Caco-2 (cell line): ENCODE measurements at places on chromosomes 11 and 22. TPM values are rescaled to one million over a fixed set of nuclear protein-coding genes. Genes with fewer than 3 reads are reported as not detected.
A peak's percentile ranks its signal among the peaks of the same experiment; 100 is the strongest.

The KCTD17 gene
- total RNA-seq = 17.2 and 19.8 TPM in 2 replicates

The C11orf52 gene
- 14.4 and 14.8 TPM in 2 replicates for total RNA-seq

The MPZL3 gene
- 29.6 and 31.8 TPM in 2 replicates for total RNA-seq

The MYEOV gene
- total RNA-seq = 0.52 TPM in 1 of 2 replicates, not detected in the other

The WNT7B gene
- 0.57 and 0.77 TPM in 2 replicates for total RNA-seq

DNA sequence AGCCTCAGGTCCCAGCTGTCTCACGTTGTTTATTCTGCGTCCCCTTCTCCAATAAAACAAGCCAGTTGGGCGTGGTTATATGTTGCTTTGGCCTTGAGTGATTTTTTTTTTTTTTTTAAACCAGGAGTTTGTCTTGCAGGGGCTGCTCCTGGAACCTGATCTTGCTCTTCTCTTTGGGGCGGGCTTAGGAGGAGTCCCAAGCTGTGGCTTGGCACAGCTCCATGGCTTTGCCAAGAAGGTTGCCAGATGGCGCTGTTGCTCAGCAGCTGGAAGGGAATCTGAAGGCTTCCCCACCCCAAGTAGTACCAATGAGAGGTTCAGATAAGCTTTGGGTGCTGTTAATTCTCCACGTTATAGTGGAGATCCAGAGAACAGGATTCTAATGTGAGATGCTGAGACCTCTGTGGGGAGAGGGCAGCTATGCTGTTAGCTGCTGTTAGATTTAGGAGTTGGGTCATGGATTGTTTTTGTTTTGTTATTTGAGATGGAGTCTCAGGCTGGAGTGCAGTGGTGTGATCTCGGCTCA is 2.0 kb upstream of the FERMT3 start:
- H3K4me1 ChIP-seq = no peaks in the 10 kb centered on the region
- no peak overlapping the region for H3K4me3 ChIP-seq
- peak overlapping the region; percentile 39 for H3K27ac ChIP-seq
- DNase-seq = peak; percentile 69

- H3K4me3 ChIP-seq = no peak overlapping the region
- H3K27ac ChIP-seq = no peak overlapping the region
- DNase-seq = no peak
- no peaks in the 10 kb centered on the region for H3K4me1 ChIP-seq
- H3K27me3 ChIP-seq = no peaks in the 10 kb centered on the region
Measured at GRCh38 chr11:35307221-35307621, 112.1 kb downstream of the SLC1A2 start.

- H3K4me3 ChIP-seq = no peak overlapping the region
- no peak for DNase-seq
- H3K36me3 ChIP-seq = no peaks in the 10 kb centered on the region
Measured at GRCh38 chr11:78429209-78429608, 11.6 kb upstream of the GAB2 start.

DNA sequence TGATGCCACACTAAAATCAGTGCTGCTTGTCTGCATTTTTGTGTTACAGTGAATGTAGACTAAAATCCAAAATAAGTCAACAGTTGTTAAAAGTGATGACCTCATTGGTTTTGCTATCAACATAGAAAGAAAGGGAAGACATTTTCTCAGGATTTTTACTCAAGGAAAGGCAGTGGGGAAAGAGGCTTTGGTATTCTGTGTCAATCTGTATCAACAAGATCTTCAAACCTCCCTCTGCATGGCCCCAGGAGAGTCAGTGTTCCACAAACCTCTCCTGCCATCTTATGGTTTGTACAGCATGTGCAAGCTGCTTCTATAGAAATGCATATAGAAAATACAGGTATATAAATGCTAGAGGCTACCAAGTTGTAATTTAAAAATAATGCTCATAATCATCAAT is 13.8 kb upstream of the OR51M1 start:
- no peaks in the 10 kb centered on the region for H3K27me3 ChIP-seq
- H3K4me3 ChIP-seq = no peak overlapping the region
- H3K36me3 ChIP-seq = no peaks in the 10 kb centered on the region
- no peak for DNase-seq
- H3K27ac ChIP-seq = no peak overlapping the region

- H3K4me1 ChIP-seq = no peaks in the 10 kb centered on the region
- H3K36me3 ChIP-seq = no peaks in the 10 kb centered on the region
- no peaks in the 10 kb centered on the region for H3K27me3 ChIP-seq
- no peak for DNase-seq
- no peak overlapping the region for H3K4me3 ChIP-seq
Measured at GRCh38 chr11:27281740-27282590, 81.0 kb downstream of the CCDC34 start.

- no peak overlapping the region for H3K27ac ChIP-seq
- no peak for DNase-seq
Measured at GRCh38 chr22:23213581-23214334, 33.4 kb downstream of the BCR start.
